Skin of body (tissue), 3 donors: ENCODE measurements at places on chromosomes 12 and 14. TPM values are rescaled to one million over a fixed set of nuclear protein-coding genes. Genes with fewer than 3 reads are reported as not detected.
A peak's percentile ranks its signal among the peaks of the same experiment; 100 is the strongest.

KRT77 gene
- 110 TPM for total RNA-seq

CLEC6A gene
- not detected for total RNA-seq

DPPA3 gene
- not detected for total RNA-seq

SIX4 gene
- 4.4 TPM for total RNA-seq

TAS2R13 gene
- total RNA-seq, result 6.2 TPM

CD4 gene
- total RNA-seq, result 9.7 TPM

HIF1A gene
- 130 TPM for total RNA-seq

DNA sequence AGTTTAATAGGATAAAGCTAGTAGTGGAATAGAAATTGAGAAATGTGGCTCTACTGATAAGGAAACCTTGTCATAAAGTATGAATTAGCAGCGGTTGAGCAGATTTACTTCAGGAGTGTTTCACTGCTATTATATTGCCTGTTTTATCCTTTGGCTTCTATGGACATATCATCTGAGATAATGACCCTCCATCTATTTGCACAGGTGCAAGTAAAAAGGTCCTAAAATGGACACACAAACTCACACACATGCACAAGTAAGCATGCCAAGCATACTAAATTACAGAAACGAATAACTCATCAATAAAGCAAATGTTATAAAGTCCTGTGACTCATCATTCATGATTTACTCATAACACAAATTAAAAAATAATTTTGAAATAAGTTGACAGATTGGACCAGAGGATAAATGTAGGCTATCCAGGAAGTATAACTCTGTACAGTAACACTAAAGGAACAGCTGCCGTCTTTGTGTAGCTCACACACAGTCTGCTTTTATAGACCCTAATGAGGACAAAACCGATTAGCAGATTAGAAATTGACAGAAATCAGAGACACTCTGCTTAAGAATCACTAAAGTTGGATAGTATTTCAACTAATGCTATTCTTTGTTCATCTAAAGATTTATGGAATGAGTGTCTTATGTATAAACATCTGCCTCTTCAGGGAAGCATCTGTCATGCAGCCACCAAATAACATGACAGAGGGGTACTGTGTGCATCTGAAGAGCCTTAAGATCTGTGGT lies 73.9 kb downstream of the SYT1 start:
- no peak for DNase-seq

GRCh38 chr14:101500681-101501080 lies 60.6 kb upstream of the DIO3 start:
- no peak for DNase-seq

DNA sequence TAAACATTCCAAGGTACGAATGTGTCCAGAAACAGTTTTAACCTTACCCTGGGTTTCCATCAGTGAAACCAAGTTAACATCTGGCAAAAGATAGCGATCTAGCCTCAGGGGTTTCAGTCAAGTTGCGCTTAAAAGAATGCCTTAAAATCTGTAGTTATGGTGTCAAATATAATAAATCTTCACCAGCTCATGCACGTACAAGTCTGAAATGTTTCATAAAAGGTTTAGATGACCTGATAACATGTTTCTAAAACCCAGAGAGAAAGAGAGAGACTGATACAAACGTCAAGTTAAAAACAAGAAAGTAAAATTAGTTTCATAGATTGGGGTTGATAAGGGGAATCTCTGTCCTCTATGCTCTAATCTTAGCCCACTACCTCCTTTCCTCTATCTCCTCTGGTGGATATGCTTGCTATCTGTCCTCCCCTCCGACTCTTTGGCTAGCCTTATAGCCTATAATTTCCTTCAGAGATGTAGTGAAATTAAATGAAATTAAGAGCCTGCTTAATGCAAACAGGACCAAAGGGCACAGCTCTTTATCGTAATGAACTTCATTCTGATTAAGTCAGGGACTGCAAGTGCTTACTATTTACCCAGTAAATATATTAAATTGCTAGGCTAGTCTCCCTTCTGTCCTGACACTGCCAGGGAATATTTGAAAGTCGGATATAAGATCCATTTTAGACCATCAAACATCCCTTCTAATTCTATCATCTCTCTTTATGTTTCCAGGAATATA lies 18.4 kb upstream of the FOS start:
- DNase-seq, result peak; percentile 73

DNA sequence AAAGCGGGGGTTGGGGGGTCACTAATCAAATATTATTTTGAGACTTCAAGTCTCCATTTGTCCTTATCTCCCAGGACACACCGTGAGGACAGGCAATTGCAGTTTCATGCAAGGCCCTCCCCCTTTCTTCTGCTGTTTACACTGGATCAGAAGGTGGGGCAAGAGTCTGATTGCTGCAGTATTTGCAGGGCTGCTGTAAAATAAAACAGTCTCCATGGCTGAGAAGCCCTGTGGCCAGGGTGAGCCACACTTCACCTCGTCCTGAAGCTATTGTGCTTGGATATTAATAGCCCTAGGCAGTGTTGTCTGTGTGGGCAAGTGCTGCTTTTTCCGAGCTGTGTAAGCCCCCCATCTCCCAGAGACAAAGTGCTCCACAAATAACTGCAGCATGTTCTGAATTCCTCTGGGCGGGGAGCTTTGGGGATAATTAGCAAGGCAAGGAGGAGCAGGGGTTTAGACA lies 187.4 kb upstream of the NTF3 start:
- no peak for DNase-seq

GRCh38 chr12:130440411-130441080 lies 102.9 kb downstream of the PIWIL1 start:
- DNase-seq, result no peak

DNA sequence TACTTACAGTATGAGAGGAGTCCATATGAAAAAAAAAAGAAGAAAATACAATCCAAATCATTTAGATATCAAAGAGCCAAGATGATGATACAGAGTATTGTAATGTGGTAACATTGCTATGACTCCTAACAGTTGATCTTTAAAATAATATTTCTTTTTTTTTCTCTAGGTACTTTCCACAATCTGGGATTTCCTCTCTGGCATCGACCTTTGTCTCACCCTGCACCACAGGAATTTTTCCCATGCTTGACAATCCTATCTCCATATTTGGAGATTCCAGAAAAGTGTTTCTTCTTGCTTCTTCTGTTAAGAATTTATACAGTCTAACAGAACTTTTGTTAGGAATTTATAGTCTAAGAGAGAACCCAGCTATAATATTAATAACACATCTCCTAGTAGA lies 184.4 kb downstream of the ITPR2 start:
- DNase-seq, result no peak

DNA sequence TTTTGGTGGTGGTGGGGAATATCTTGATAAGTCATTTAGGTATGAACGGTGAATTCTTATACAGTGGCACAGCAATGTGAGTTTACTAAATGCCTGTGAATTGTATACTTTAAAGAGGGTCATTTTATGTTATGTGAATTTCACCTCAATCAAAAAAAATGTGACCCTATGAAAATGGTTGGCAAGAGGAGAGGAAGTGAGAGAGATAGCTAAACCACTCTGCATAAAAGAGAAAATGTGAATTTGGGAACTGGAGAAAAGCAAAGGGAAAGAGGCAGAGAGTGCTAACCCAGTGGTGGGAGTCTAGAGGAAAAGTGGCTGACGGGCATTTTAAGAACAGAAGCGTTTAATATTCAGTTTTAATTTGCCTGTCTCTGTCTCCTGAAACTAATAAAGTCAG lies 93.8 kb downstream of the SLC38A6 start:
- no peak for DNase-seq

DNA sequence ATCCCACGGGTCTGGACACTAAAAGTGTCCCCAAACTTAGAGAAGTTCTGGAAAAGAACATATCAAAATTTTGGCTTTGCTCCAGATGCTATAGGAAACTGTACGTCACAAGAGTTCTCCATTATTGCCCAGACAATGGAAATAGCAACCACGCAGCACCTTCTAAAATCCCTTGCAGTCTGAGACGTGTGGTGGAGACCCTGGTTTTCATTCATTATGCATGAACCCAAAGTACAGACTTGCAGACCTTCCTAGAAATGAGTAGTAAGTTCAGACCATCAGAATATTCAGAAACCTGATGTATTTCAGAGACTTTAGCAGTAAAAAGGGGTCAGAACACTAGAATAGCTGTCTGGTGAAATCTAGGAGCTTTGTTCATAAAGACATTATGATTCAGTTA lies 50.0 kb upstream of the BCL2L14 start:
- no peak for DNase-seq

GRCh38 chr12:105698075-105698474 lies 367.6 kb downstream of the C12orf75 start:
- no peak for DNase-seq

DNA sequence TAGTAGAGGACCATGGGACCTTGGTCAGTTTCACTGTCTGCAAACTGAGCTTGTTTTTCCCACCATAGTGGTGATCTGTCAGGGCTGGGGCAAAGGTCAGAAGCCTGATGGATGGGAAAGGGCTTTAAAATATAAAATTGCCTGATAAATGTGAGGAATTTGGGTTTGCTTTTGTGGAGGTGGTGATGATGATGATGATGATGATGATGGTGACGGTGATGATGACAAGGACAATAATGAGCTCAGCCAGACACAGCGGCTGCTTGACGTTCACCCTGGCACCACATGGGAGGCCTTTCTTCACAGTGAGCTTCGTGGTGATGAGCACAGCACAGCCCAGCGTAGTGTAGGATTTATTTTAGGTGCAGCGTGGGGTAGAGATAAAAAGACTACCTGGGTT lies 243.7 kb downstream of the SLC41A2 start:
- DNase-seq, result no peak

DNA sequence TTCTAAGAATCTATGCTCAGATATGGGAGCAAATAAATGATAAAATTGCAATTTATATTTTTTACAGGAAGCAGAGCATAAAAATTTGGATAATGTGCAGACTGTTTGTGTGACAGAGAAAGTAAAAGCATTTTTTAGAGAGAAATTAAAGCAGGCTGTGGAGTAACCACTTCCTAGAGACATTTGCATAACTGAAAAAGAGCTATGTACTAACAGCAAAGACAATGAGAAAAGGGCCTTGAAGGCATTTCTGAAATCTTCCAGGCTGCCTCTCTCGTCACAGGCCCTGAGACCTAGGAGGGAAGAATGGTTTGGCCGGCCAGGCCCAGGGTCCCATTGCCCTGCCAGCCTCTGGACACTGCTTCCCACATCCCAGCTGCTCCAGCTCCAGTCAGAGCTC lies 247.2 kb downstream of the ALX1 start:
- no peak for DNase-seq

DNA sequence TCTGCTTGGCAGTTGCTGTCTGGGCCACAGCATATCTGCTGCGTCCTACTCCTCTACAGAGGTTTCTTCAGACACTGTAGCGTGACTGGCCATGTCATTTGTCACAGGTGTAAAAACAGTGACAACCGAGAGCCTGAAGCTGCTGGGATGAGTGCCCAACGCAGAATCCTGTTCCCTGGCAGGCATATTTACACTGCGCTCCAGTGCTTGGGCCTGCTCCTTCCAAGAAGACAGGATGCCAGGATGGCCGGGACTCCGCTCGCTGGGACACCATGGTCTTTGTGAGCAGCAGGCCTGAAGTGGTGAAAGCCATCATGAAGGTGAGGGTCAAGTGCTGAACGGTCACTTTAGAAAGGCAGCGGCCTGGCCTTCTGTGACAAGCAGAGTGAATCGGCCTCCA lies 171.4 kb downstream of the EMP1 start:
- DNase-seq, result no peak

GRCh38 chr14:44897845-44898151 lies 63.9 kb downstream of the KLHL28 start:
- no peak for DNase-seq

GRCh38 chr14:101294136-101294535 lies 267.2 kb upstream of the DIO3 start:
- no peak for DNase-seq

DNA sequence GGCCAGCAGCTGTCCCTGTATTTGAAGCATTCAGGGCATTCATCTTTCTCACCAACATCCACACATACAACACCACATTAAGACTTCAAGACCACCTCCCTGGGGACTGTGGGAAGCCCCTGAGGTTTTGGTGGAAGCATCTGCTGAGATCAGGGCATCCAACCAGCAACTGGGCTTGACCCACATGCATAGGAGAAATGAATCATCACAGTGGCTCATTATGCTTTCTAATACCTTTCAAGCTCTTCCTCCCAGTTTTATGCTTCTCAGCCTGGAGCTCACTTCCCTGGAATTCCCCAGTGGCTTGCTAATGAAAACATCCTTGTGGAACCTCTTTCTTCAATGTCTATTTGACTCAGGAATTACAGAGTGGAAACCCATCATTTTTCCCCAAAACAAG lies 21.4 kb upstream of the CMKLR1 start:
- DNase-seq, result no peak

- DNase-seq, result peak; percentile 75
Measured at GRCh38 chr14:61103541-61104339, 122.7 kb downstream of the SLC38A6 start.

DNA sequence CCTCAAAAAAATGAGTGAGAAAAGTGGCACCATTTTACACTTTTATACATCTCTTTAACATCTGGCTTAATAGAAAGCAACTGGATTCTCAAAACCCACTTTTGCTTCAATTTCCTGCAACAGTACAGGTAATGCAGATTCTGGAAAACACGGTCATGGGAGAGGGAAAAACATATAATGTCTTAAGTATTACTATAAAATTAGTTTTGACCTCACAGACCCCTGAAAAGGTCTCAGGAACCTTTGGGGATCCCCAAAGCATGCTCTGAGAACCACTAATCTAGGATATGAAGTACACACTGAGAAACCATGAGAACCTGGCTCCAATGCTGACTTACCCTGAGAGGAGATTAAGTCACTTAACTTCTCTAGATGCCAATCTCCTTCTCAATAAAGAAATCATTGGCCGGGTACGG lies 64.7 kb downstream of the PPP2R5E start:
- no peak for DNase-seq

- no peak for DNase-seq
Measured at GRCh38 chr14:38175658-38176057, 32.0 kb upstream of the SSTR1 start.
